ENCODE measurements at places on chromosomes 7 and 10. TPM values are rescaled to one million over a fixed set of nuclear protein-coding genes. Genes with fewer than 3 reads are reported as not detected.
A peak's percentile ranks its signal among the peaks of the same experiment; 100 is the strongest.

DNA sequence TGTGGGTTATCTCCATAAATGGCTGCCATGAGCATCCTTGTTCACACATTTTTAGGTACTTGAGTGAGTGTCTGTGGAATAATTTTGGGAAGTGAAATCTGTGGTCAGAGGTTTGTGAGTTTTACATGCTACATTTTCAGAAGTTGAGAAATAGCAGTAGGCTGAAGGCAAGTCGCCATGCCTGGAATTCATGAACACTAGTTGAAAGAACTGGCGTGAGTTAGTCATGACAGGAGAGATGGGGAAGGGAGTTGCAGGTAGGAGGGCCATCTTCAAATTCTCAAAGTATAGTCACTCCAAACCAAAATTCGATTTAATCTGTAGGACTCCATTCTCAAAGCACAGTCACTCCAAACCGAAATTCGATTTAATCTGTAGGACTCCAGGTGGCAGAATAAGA, 89.6 kb downstream of the EGFR start:
- H3K4me1 ChIP-seq = peaks cover 98% of the 10 kb centered on the region
- H3K36me3 ChIP-seq = peaks cover 17% of the 10 kb centered on the region
- DNase-seq = no peak
- H3K4me3 ChIP-seq = peak overlapping the region; percentile 29
- H3K27me3 ChIP-seq = no peaks in the 10 kb centered on the region

GRCh38 chr10:132805599-132805998, 19.7 kb upstream of the NKX6-2 start:
- no peaks in the 10 kb centered on the region for H3K36me3 ChIP-seq
- H3K4me1 ChIP-seq = no peaks in the 10 kb centered on the region
- no peaks in the 10 kb centered on the region for H3K27me3 ChIP-seq
- no peak for DNase-seq

- no peak overlapping the region for H3K27ac ChIP-seq
- no peaks in the 10 kb centered on the region for H3K4me1 ChIP-seq
- no peaks in the 10 kb centered on the region for H3K27me3 ChIP-seq
- H3K4me3 ChIP-seq = no peak overlapping the region
- DNase-seq = no peak
Measured at GRCh38 chr10:75303045-75303777, 67.5 kb upstream of the COMTD1 start.

GRCh38 chr7:41167836-41168235, 535.1 kb downstream of the INHBA start:
- no peak overlapping the region for H3K4me3 ChIP-seq
- H3K27ac ChIP-seq = no peak overlapping the region
- no peaks in the 10 kb centered on the region for H3K36me3 ChIP-seq
- no peak for DNase-seq

DNA sequence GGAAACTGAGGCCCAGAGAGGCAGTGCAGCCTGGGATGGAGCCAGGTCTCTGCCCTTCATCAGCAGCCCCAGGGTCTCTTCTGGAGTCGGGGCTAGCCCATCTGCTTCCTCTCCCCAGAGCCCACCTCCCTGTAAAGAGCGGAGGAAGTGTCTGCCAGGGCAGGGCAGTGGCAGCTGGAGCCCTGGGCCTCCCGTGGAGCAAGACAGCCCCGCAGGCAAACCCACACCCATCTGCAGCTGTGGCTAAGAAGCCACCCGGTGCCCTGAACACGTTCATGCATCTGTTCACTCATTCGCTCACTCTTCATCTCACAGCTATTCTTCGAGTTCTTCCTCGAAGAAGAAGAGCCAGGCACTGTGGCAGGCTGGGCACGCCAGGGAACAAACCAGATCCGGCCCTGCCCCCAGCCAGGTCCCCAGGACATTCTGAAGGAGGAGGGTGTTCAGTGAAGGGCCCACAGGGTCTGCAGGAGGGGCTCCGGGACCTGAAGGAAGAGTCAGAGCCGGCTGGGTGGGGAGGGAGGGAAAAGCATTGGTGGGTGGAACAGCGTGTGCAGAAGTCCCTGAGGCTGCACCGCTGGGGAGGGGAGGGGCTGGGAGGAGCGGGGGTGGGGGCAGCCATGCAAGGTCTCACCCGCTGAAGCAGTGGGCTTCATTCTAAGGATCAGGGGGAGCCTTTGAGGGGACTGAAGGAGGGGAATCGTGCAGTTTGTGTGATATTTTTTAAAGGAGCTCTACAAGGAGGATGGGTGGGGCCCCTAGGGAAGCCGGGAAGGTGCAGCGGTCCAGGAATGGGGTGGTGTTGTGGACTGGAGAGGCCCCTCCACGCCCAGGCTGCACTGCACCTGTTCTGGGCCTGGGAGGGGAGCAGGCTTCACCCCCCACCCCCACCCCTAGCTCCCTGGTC, 99.1 kb downstream of the UNCX start:
- no peak overlapping the region for H3K4me3 ChIP-seq
- H3K27ac ChIP-seq = no peak overlapping the region
- DNase-seq = no peak
- H3K4me1 ChIP-seq = no peaks in the 10 kb centered on the region
- H3K27me3 ChIP-seq = peaks cover 16% of the 10 kb centered on the region

GIMAP5 gene
- polyA plus RNA-seq = not detected

DNA sequence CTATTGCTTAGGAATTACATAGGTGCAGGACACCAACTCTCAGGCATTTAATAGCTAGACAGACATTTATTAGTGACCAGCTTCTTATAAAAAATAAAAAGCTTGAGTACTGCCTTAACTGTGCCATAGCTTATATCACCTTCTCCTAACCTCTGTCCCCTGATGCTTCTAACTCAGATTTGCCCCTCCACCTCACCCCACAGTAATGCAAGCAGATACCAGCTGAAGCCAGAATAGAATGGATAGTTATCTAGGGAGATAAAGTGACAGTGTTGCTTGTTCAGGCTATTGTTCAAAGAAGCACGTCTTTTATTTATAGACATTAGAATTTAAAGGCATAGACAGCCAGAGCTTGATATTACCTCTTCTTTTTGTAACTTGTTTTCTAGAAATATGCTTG, 99.6 kb upstream of the GLCCI1 start:
- H3K4me1 ChIP-seq = peaks cover 3% of the 10 kb centered on the region
- H3K36me3 ChIP-seq = no peaks in the 10 kb centered on the region
- no peaks in the 10 kb centered on the region for H3K27me3 ChIP-seq
- DNase-seq = no peak

DNA sequence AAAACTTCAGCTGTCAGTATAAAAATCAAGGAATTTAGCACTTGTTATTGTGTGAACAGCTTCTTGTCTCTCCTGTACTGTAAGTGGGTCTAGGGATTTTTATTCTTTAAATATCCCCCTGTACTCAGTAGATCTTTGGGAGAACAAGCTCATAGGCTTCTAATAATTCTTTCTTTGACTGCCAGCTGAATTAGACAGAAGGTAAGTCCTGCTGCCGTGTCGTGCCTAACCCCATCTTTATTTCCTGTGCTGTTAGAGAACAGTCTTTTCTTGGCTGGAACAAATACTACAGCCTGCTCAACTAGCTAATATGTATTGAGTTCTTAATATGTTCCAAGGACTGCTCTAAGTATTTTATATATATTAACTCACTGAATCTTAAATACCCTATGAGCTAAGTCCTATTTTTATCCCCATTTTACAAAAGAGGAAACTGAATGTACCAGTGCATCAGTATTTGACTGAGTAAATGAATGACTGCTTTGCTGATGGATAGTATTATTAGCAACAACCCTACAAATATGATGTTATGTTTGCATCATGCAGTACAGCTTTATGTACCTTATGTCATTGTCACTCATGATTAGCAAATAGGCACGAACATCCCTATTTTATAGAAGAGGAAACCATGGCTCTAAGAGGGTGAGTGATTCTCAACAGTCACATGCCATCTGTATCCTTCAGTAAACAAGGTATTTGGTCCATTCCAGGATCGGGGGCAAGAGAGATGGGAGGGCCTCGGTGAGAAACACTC, 5.5 kb upstream of the DUSP5 start:
- no peaks in the 10 kb centered on the region for H3K36me3 ChIP-seq
- no peak overlapping the region for H3K4me3 ChIP-seq
- no peak for DNase-seq
- H3K27me3 ChIP-seq = no peaks in the 10 kb centered on the region

- H3K27ac ChIP-seq = peak overlapping the region; percentile 24
- H3K36me3 ChIP-seq = no peaks in the 10 kb centered on the region
- H3K27me3 ChIP-seq = no peaks in the 10 kb centered on the region
Measured at GRCh38 chr7:81433206-81433605, 336.6 kb downstream of the HGF start.

- H3K4me1 ChIP-seq = no peaks in the 10 kb centered on the region
- no peak overlapping the region for H3K4me3 ChIP-seq
- DNase-seq = no peak
- H3K36me3 ChIP-seq = no peaks in the 10 kb centered on the region
Measured at GRCh38 chr7:50281680-50282445, 22.7 kb upstream of the IKZF1 start.

DNA sequence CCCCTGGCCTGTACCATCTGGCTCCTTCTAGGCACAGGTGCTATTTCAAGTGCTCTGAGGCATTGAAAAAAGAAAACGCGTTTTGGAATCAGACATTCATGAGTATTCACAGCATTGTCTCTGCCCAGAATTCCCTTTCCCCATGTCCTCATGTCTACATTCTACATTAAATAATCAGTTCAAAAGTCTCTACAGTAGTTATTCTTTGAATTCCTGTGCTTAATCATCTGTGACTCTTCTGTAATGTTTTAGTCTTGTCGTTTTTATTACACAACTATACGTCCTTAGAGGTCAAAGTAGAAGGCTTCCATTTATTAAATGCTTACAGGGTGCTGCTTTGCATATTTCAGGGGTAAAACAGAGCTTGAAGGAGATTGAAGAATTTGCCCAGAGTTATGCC, 95.7 kb downstream of the BICC1 start:
- H3K4me3 ChIP-seq = no peak overlapping the region
- no peaks in the 10 kb centered on the region for H3K4me1 ChIP-seq
- H3K27ac ChIP-seq = no peak overlapping the region
- no peaks in the 10 kb centered on the region for H3K36me3 ChIP-seq

- no peak for DNase-seq
- no peak overlapping the region for H3K27ac ChIP-seq
- H3K36me3 ChIP-seq = peaks cover 5% of the 10 kb centered on the region
- H3K27me3 ChIP-seq = no peaks in the 10 kb centered on the region
- no peaks in the 10 kb centered on the region for H3K4me1 ChIP-seq
Measured at GRCh38 chr10:86932674-86933073, 24.7 kb downstream of the MMRN2 start.

CFAP43 gene
- polyA plus RNA-seq = 0.20 TPM

DNA sequence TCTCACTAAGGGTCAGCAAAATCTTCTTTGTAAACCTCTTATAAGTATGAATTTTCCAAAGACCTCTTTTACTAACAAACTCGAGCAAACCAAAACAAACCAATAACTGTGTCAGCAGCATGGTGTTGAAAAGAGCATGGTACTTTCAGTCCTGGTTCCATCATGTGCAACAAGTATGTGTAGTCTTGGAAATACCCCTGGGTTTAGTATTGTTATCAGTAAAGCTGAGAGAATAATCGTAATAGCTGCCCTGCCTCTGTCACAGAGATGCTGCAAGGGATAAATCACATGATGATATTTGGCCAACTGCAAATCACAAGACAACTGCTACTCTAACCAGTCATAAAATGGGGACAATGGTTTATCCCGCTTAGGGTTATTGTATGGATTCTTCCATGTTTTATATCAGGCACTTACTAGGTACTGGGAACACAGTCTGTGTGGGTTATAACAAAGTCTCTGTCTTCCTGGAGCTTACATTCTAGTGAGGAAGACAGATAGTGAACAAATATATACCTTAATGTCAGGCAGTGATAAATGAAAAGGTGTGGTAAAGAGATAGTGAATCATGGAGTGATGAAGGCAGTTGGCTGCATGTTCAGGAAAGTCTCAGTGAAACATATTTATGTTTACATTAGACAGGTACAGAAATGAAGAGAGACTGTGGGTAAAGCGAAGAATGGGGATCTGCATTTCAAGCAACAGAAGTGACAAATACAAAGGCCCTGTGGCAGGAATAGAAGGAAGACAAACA, 60.5 kb upstream of the C10orf90 start:
- no peaks in the 10 kb centered on the region for H3K36me3 ChIP-seq
- no peak overlapping the region for H3K27ac ChIP-seq
- no peaks in the 10 kb centered on the region for H3K27me3 ChIP-seq
- DNase-seq = no peak
- H3K4me1 ChIP-seq = no peaks in the 10 kb centered on the region
- H3K4me3 ChIP-seq = no peak overlapping the region

DNA sequence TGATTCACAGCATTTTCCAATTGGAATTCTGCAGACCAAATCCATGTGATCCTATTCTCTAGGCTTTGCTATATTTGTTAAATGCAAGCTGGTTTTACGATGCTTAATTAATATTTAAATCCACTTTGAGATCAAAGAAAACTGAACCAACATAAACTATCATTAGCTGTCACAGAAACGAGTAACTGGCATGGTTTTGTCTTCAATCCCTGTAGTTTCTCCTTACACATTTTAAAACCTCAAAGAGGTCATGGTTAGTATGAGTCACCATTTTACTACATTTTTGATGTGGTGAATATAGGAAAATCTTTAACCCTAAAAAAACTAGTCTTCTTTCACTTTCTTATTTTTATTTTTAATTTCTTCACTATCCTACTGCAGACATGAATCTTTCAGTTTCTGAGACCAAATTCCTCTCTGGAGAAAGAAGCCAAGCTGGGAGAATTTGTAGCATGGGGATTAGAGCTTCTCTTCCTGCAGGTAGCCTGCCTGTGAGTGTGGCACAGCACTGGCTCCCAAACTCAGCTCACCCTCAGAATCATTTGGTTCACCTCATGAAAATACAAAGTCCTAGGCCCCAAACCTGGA, 8.7 kb upstream of the LIPM start:
- H3K27me3 ChIP-seq = no peaks in the 10 kb centered on the region
- H3K4me3 ChIP-seq = no peak overlapping the region
- DNase-seq = no peak
- H3K4me1 ChIP-seq = peaks cover 6% of the 10 kb centered on the region

DNA sequence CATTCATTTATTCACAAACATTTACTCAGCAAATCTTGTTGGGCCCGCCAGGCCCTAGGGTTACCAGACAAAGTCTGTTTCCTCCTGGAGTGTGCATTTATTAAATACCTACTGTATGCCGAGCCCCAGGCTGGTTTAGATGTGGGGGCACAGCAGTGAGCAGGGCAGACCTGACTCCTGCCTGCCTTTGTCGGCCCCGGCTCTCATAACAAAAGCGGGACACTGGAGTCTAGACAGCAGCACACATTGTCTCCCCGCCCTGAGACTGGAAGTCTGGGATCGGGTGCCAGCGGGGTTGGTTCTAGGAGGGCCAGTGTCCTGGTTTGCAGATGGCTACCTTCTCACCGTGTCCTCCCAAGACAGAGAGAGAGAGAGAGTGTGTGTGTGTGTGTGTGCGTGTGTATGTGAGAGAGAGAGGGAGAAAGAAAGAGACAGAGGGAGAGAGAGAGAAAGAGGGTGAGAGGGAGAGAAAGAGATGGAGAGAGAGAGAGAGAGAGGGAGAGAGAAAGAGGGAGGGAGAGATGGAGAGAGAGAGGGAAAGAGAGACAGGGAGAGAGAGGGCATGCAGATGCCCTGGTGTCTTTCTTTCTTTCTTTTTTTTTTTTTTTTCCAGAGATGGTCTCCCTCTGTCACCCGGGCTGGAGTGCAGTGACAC, 25.9 kb downstream of the ELFN1 start:
- H3K27ac ChIP-seq = no peak overlapping the region
- H3K4me3 ChIP-seq = no peak overlapping the region
- H3K36me3 ChIP-seq = no peaks in the 10 kb centered on the region
- DNase-seq = no peak
- peaks cover 18% of the 10 kb centered on the region for H3K27me3 ChIP-seq

PPP1R3A gene
- not detected for polyA plus RNA-seq

HHEX gene
- not detected for polyA plus RNA-seq

GRCh38 chr7:111833466-111833865, 271.2 kb upstream of the IMMP2L start:
- DNase-seq = no peak
- peaks cover 3% of the 10 kb centered on the region for H3K36me3 ChIP-seq
- no peak overlapping the region for H3K4me3 ChIP-seq
- no peaks in the 10 kb centered on the region for H3K27me3 ChIP-seq

Data from keratinocyte (primary cell).